ENCODE measurements at places on chromosomes 2 and 18.

- no peak for DNase-seq
Observed at GRCh38 chr2:46951290-46952064, 35.9 kb upstream of the MCFD2 start.

- DNase-seq, result no peak
Observed at GRCh38 chr18:61360404-61361383, 27.5 kb downstream of the CDH20 start.

DNA sequence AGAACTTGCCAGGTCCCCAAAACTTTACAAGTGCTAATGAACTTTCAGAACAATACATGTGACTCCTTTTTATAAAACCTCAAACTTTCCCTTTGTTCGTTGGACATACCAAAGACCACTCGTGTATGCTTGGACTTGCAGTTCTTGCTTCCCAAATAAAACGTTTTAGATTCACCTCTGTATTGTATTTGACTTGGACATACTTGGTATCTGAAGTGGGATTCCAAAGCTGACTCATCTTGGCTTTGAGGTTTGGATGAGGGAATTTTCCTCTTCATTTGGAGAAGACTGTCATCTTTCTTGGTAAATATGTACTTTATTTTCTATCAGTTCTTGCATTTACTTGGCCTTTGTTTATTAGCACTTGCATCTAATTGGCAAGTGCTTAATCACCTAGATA is 8.0 kb upstream of the CYB5A start:
- no peak for DNase-seq

GRCh38 chr2:70663411-70663810 is 104.6 kb downstream of the ADD2 start:
- no peak for DNase-seq

DNA sequence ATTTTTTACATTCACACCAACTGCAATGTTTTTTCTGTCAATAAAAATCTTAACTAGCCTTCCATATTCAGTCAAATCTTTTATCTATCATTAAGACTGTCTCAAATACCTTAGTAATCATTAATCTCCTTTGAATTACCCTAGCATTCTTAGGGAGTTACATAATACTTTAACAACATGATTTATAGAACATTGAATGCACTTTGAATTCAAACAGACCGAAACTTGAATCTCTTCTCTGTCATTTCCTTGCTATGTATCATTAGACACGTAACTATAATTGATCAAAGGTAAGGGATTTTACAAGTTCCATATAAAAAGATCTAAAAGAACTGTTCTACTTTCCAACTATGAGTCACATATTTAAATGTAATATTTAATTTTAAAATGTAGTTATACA is 330.9 kb downstream of the RIT2 start:
- DNase-seq, result no peak
